ENCODE measurements at places on chromosomes 2 and 18. TPM values are rescaled to one million over a fixed set of nuclear protein-coding genes. Genes with fewer than 3 reads are reported as not detected.

DNA sequence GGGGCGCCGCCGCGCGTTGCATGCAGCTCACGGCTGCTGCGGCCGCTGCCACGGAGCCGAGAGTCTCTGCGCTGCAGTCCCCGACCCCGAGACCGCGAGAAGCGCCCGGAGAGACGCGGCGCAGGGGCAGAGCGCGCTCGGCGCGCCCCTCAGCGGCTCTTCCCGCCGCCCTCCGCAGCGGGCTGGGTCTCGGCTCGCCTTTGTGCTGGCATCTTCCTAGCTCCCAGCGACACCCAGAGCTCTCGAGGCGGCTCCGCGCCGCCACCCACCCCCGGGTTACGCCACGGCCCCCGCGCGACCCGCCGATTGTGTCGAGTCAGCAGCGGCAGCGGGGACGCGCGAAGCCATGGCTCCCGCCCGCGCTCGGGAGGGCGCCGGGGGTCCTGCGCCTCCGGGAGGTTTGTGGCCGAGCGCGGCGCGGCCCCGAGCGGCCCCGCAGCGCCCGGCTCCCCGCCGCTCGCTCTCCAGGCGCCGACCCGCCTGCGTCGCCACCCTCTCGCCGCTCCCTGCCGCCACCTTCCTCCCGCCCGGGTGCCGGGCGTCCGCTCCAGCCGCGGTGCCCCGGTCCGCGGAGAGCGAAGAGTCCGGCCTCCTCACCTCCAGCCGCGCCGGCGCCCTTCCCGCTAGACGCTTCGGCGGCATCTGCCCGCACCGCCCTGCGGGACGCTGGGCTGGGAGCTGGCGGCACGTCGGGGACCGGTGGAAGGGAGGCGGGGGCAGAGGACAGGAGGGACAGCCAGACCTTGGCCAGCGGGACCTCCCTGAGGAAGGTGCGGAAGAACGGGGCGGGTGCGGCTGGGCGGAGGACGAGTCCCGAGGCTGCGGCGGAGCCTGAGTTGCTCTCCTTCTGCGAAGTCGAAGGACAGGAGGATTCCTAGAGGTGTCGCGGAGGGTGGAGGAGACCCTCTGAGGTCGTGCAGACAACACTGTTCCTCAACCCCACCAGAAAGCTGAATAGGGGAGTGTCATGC lies 46.3 kb upstream of the CCDC150 start:
- peak; percentile 77 for DNase-seq

- peak; percentile 51 for DNase-seq
These were observed 136.5 kb downstream of the PRPF40A start for GRCh38 chr2:152580714-152581113.

GRCh38 chr2:205751569-205752031 lies 69.3 kb downstream of the NRP2 start:
- DNase-seq, result no peak

DNA sequence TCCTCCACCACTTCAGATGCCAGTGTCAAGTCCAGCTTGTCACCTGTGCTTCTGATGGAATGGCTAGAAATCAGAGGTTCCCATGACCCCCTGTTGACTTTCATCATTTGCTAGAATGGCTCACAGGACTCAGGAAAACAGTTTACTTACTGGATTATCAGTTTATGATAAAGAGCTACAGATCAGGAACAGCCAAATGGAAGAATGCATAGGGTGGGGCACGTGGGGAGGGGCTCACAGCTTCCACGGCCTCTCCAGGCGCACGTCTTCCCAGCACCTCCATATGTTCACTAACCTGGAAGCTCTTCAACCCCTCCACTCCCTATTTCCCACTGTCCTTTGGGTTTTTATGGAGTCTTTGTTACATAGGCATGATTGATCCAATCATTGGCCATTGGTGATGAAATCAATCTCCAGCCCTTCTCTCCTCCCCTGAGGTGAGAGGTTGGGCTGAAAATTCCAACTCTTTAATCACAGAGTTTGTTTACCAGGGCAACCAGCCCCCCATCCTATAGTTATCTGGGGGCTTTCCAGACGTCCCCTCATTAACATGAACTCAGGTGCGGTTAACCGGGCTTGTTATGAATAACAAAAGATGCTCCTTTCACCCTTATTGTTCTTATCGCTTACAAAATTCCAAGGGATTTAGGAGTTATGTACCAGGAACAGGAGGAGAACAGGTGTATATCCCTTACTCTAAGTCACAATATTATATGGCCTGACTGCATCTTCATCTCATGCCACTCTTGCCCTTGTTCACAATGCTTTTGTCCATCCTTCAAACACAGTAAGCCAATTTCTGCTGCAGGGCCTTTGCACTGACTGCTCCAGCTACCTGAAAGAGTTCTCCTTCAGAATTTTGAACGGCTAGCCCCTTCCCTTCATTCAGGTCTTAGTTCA lies 35.2 kb downstream of the ANXA4 start:
- DNase-seq, result no peak

The NHEJ1 gene
- total RNA-seq, result 13.1 TPM

The NCK2 gene
- total RNA-seq, result 33.1 TPM

Data from lung microvascular endothelial cell (primary cell).